ENCODE measurements at places on chromosomes 12 and 14. TPM values are rescaled to one million over a fixed set of nuclear protein-coding genes. Genes with fewer than 3 reads are reported as not detected.

Gene CRACR2A
- 6.5 TPM for total RNA-seq

Gene RNASE9
- not detected for total RNA-seq

Gene FGD6
- total RNA-seq: 36.0 TPM

Gene RPS6KL1
- 5.6 TPM for total RNA-seq

Gene CBX5
- total RNA-seq: 72.2 TPM

Gene OVCH1
- total RNA-seq: 0.20 TPM

Gene OR4L1
- not detected for total RNA-seq

Gene LRRC10
- not detected for total RNA-seq

Gene KRT7
- 1,968 TPM for total RNA-seq

Gene NOVA1
- 1.5 TPM for total RNA-seq

Gene KLRK1
- 2.6 TPM for total RNA-seq

Gene KLHL33
- total RNA-seq: 0.31 TPM

Gene TMEM179
- total RNA-seq: 0.73 TPM

Gene TUNAR
- total RNA-seq: not detected

Gene ATF1
- 34.4 TPM for total RNA-seq

Gene LRTM2
- total RNA-seq: not detected
